T-helper 17 cell (primary cell): ENCODE measurements at places on chromosomes 16 and 17. TPM values are rescaled to one million over a fixed set of nuclear protein-coding genes. Genes with fewer than 3 reads are reported as not detected.

DNA sequence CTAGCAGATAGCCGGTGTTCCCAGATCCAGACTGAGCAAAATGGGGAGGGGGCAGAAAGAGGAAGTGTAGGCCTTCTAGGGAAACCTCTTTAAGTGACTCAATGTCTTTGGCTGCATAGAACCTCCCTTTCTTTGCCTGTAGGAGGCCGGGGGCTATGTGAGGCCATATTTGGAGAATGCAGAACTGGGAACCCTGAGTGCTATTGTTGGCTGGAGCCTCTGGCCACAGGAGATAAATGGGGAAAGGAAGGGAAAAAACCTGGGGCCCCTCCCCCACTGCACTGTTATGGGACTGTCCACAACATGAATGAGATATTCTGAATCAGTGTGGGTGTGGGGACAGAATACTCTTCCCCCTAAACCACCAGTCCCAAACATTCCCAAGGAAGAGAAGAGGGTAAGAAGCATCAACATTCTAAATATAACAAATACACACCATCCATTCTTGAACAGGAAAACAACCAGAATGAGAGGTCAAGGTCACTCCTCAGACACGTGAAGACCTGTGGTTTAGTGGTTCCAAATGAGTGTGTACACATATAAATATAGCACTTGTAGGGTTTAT lies 2.4 kb downstream of the VPS25 start:
- DNase-seq = no peak

DNA sequence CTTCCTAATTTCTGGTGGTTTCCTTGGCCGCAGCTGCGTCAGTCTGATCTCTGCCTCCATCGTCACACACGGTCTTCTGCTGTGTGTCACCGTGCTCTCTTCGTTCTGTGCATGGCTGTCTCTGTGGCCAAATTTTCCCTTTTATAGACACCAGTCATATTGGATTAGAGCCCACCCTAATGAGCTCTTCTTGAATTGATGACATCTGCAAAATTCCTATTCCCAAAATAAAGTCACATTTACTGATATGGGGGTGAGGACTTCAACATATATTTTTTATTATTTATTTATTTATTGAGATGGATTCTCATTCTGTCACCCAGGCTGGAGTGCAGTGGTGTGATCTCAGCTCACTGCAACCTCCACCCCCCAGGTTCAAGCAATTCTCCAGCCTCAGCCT lies 38.4 kb downstream of the GINS3 start:
- DNase-seq = no peak

The KRTAP4-1 gene
- total RNA-seq = not detected

The RAC3 gene
- total RNA-seq = 3.1 TPM

The ANKRD40CL gene
- not detected for total RNA-seq

DNA sequence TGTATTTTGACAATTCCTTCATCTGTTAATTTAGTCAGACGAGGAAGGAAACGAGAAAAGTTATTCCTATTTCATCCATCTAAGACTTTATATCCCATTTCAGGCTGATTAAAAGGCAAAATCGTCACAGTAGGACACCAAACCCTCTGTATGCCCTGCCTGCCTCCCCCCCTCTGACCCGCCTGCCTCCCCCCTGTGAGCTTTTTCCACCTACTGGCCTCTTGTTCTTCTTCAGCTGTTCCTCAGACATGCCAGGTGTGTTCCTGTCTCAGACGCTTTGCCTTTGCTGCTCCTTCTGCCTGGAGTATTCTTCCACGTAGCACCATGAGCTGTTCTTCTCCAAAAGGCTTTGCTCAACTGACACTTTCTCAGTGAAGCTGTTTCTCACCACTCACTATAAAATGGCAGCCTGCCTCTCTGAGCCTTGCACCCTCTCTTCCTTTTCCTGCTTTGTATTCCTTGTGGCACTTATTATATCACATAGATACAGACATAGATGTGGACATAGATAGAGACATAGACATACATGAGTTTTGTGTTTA lies 723.4 kb downstream of the MAF start:
- DNase-seq = no peak

- no peak for DNase-seq
These were observed 4.5 kb upstream of the FOXL1 start for GRCh38 chr16:86573646-86574508.

- DNase-seq = no peak
These were observed 29.9 kb upstream of the GINS2 start for GRCh38 chr16:85718682-85719081.

- no peak for DNase-seq
These were observed 45.5 kb downstream of the KATNIP start for GRCh38 chr16:27595475-27595874.

- peak; percentile 31 for DNase-seq
These were observed 611 bp downstream of the SMARCE1 start for GRCh38 chr17:40646791-40647623.

- DNase-seq = no peak
These were observed 30.4 kb downstream of the TEX2 start for GRCh38 chr17:64232466-64233262.

- DNase-seq = no peak
These were observed 13.2 kb downstream of the NGFR start for GRCh38 chr17:49508061-49508865.

DNA sequence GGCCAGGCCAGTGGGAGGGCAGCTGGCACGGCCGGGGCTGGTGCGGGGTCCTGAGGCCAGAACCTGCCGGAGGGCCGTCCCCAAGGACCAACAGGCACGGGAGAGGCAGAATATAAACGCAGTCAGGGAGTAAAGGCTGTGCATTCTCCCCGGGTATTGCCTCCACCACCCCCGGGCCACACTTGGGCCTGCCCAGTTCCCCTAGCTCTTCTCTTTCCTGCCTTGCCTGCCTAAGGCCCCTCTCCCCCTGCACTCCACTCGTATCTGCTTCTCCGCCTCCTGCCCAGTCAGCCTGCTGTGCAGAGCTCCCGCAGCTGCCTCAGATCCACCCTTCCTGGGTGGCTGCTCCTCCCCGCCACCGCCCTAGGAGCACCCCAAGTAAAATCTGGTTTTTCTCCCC lies 5.0 kb upstream of the RPH3AL start:
- no peak for DNase-seq

GRCh38 chr17:56752263-56752836 lies 81.4 kb downstream of the C17orf67 start:
- DNase-seq = no peak

GRCh38 chr16:26988186-26988585 lies 78.5 kb upstream of the C16orf82 start:
- DNase-seq = no peak

GRCh38 chr17:30323895-30324319 lies 9.9 kb downstream of the TMIGD1 start:
- no peak for DNase-seq

GRCh38 chr17:50148226-50149090 lies 2.0 kb downstream of the PPP1R9B start:
- DNase-seq = peak; percentile 76

The ASPHD1 gene
- not detected for total RNA-seq

- no peak for DNase-seq
These were observed 149.6 kb downstream of the SOX9 start for GRCh38 chr17:72270273-72270924.

DNA sequence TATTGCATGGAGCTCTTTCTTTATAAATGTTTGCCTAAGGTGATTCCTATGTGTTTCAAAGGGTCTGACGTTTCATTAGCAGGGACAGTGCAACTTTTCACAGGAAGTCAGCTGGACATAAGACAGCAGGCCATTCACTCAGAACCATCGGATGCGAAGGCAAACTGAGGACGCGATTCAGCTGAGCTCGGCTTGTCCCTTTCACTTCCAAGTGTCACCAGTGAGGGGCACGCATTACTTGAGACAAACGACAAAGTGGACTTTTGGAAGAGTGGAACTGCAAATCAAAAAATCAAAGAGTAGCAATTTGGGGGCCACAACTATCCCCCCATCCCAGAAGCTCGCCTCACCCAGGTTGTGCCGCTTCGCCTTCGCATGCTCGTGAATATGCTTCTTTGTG lies 14.6 kb downstream of the USP22 start:
- no peak for DNase-seq

The SPATA22 gene
- total RNA-seq = 0.22 TPM

The MYH3 gene
- 3.2 TPM for total RNA-seq

DNA sequence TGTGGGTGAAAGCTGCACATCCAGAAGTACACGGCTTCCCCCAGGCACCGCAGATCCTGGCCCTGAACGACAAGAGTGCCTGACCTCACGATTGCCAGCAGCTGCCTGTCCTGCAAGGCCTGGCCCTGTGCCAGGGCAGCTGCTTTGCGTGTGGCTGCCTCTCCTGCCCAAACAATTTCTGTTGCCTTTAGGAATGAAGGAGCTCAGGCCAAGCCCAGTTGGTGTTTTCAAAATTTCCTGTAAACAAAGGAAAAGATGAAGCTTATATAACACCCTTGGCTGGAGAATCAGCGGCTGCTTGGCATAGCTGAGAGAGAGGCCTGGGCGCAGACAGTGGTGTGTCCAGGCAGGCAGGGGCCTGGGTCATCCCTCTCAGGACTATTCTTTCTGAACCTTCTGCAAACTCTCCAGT lies 11.7 kb upstream of the SLC47A2 start:
- DNase-seq = no peak

The CHST5 gene
- total RNA-seq = not detected

DNA sequence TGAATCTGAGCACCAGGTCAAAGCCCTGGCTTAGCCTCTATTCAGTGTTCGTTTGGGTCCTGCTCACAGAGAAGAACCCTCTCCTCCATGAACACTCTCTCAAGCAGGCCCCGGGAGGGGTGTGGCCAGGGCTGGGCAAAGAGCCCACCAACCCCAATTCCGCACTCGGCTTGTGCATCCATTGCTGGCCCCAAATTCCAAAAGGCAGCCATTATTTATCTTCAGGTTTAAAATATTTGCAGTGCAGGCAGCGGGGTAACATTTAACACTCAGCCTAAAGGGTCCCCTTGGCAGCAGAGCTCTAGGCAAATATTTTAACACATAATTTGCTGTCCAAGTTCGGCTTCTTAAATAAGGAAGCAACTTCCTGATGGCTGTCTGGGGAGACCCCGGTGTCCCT lies 115.7 kb downstream of the ZNF423 start:
- no peak for DNase-seq

- no peak for DNase-seq
These were observed 119.5 kb upstream of the CORO6 start for GRCh38 chr17:29742210-29742513.

The TP53TG3 gene
- total RNA-seq = not detected

The KRT17 gene
- not detected for total RNA-seq

The TOP2A gene
- total RNA-seq = 6.4 TPM

- DNase-seq = no peak
These were observed 34.5 kb downstream of the ABCC1 start for GRCh38 chr16:15983898-15984297.

The HSD17B1 gene
- total RNA-seq = 1.2 TPM

- no peak for DNase-seq
These were observed 74.0 kb downstream of the TANC2 start for GRCh38 chr17:63039899-63040602.

The KPNA2 gene
- total RNA-seq = 83.6 TPM

DNA sequence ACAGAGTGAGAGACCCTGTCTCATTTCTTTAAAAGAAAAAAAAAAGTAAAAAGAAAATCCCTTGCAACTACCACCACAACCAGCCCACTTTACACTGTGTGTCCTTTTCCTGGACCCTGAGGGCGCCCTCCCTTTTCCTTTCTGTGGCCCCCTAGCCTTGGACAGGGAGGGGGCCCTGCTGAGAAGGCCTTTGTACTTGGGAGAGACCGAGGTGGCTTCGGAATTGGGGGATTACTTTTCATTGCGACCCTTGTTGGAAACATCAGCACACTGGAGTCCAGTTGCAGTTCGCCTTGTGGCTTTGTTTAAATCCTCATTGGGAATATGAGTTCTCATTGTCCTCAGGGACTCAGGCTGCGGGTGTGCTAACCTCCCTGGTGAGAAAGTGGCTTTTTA lies 9.4 kb upstream of the DNASE1 start:
- DNase-seq = no peak

- DNase-seq = no peak
These were observed 174.9 kb upstream of the WSCD1 start for GRCh38 chr17:5895276-5895675.

- DNase-seq = no peak
These were observed 21.0 kb upstream of the TNS4 start for GRCh38 chr17:40522250-40522960.

DNA sequence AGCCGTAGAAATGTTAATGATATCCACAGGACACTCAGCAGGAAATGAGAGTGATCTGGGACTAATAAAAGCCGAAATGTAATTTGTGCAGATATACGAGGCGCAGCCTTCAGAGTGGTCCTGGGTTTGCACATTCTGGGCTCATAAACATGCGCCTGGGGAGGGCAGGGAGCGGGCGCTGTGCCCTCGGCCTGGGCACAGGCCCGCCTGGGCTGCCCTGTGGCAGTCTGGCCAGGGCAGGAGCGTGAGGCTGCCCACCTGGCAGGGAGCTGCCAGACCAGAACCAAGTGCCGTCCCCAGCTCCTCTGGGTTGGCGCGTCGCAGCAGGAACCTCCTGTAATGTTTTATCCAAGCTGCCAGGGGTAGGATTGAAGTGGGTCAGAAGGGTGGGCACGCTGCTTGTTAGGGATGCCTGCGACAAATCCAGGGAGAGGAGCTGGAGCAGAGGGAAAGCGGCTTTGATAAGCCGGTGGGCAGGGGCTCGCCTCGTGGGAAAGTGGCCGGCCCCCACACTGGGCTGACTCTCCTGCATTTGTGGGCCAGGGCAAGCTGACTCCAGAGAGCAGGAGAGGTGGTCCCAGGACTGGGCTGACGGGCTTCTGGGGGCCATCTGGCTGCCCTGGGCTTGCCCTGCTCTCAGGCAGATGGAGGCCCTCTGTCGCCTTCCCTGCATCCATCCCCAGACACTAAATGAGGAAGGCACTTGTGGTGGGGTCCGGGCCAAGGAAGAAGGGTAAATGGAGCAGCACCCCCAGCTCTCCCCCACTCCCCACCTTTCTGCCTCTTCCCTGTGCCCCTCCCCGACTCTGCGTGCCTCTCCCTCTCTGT lies 45.9 kb downstream of the SREBF1 start:
- no peak for DNase-seq

DNA sequence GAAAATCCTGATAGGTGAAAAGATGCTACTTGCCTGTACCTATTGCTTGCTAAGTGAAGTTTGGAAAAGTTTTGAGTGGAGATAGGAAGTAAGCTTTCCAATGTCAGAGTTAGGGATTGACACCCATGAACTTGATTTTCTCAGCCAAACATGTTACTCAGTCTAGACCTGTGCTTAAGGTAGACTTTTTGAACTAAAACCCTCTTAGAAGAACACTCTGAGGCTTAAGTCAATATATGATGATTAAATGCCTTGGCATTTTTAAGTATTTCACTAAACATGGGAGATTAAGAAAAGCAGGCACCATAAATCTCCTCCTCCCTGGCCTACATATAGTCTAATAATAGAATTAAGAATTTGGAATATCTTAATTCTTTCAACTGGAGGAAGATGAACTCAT lies 785.6 kb upstream of the SOX9 start:
- no peak for DNase-seq

The WWP2 gene
- total RNA-seq = 60.6 TPM
